ENCODE measurements at places on chromosomes 4 and X.

DNA sequence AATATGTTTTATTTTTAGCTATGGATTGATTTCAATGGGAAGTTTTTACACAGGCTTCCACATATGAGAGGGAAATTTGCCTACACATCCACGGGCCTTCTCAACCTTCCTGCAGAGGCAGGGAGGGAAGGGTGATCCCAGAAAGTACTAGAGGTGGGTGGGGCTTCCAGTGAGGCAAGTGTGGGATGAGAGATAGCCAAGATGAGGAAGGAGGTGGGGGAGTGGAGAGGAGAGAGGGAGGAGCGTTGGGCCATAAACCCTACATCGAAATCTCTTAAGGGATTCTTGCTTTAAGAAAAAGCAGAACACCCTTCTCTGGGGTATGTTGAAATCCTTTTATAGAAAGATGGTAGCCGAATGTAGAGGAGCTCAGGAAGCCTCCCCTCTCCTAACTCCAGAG, 19.0 kb downstream of the NKX6-1 start:
- no peak for DNase-seq

DNA sequence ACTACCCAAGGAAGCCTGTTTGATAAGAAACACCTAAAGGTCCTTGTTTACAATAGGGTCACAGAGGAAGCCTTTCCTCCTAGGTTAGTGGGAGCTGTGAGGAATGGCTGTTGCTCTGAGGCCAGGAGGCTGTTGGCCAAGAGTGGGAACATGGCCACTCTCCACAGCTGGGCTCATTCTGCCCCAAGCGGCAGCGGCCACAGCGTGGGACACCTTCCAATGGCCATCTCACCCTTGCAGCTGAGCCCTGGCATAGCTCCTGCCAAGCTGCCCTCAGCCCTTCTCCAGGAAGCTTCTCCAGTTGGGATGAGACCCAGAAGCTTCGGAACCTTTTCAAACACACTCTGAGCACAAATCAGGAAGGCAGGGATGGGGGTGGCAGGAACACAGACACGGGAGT, 111.8 kb upstream of the MAP3K15 start:
- no peak for DNase-seq

- DNase-seq = no peak
Observed at GRCh38 chr4:66927937-66928336, 617.4 kb downstream of the CENPC start.

- no peak for DNase-seq
Observed at GRCh38 chr4:145930592-145930991, 8.0 kb downstream of the ZNF827 start.

GRCh38 chr4:53119680-53120079, 246.2 kb downstream of the SCFD2 start:
- DNase-seq = peak; percentile 91

DNA sequence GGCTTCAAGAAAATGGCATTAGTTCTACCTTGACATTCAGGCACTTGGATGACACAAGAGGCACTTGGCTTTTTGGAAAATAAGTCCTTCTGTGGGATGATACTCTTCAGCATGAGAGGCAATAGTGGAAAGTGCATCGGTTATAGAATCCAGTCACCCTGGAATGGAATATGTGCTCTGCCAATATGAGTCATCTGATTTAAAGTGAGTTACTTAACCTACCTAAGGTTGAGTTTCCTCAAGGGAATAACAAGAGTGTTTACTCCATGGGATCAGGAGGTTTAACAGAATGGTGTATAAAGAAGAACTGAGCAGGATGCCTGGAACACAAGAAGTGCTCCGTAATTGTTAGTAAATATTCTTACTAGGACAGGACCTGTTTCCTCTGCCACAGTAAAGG, 10.7 kb downstream of the SLC39A8 start:
- DNase-seq = no peak

- DNase-seq = no peak
Observed at GRCh38 chr4:112318239-112319142, 21.3 kb downstream of the ALPK1 start.

- no peak for DNase-seq
Observed at GRCh38 chr4:2924765-2925301, 38.4 kb downstream of the NOP14 start.

DNA sequence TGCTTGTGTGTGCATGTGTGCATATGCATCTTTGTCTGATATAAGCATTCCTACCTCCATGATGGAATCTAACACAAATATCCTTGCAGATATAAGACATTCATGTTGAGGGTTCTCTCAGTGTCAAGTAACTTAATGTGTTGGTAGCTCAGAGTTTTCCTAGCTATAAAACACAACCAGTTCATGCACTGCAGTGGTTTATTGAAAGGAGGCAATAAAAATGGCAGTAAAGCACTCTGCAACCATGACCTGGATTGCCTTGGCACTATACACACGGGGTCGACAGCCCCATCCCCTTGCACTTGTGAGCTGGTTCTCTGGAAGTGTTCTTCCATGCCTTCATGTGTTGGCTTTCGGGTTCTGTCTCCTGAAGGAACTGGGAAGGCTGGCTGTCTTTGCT, 38.9 kb downstream of the GPC4 start:
- no peak for DNase-seq

- peak; percentile 100 for DNase-seq
Observed at GRCh38 chr4:5747738-5748375, 36.9 kb downstream of the EVC start.

DNA sequence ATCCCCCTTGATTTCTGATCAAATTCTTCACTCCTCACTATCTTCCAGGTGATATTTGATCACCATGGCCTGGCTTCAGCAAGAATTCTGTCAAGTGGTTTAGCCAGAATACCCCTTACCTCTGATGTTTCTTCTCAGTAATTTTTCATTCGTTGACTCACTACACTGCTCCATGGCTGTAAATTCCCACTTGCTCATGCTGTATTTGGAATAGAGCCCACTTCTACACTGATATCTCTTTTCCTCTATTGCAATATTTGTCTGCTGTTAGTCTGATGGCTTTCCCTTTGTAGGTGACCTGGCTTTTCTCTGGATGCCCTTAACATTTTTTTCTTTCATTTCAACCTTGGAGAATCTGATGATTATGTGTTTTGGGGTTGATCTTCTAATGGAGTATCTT, 73.9 kb upstream of the DIPK2B start:
- peak; percentile 50 for DNase-seq

- DNase-seq = no peak
Observed at GRCh38 chr4:15510961-15511360, 41.3 kb downstream of the CC2D2A start.
